ENCODE measurements at places on chromosomes 12 and 14.
A peak's percentile ranks its signal among the peaks of the same experiment; 100 is the strongest.

- DNase-seq: no peak
Observed at GRCh38 chr12:96404696-96405095, 4.5 kb upstream of the CDK17 start.

- DNase-seq: peak; percentile 46
Observed at GRCh38 chr12:109385339-109386058, 37.8 kb downstream of the MYO1H start.

DNA sequence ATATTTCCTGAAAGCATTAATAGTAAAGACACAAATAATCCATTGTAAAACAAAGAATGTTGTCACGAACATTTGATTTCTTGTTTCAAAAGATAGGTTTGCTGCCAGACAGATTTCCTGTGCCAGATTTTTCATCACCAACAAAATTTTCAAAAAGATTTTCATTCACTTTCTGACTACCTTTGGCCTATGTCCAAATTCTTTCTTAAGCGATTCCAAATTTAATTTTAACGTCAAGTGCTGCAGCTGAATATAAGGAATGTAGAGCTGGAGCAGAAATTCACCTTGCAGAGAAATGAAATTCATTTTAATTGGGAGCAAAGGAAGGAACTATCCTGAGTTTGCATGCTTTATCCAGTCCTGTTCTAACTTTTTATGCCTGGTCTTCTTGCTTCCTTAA lies 277.4 kb downstream of the CCER1 start:
- DNase-seq: no peak

DNA sequence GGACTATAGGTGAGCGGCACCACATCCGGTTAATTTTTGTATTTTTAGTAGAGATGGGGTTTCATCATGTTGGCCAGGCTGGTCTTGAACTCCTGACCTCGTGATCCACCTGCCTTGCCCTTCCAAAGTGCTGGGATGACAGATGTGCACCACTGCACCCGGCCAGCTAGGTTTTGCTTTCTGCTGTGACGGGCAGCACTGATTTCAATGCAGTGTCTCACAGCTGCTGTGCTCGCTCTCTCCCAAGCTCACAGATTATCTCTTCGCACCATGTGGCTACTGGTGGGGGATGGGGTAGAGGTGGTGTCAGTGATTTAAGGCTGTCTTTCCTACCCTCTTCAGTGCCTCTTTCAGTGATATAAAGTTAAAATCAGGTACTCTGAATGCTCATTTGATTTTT lies 909.1 kb downstream of the TRHDE start:
- no peak for DNase-seq

- no peak for DNase-seq
Observed at GRCh38 chr12:12432364-12432763, 75.5 kb downstream of the BORCS5 start.

DNA sequence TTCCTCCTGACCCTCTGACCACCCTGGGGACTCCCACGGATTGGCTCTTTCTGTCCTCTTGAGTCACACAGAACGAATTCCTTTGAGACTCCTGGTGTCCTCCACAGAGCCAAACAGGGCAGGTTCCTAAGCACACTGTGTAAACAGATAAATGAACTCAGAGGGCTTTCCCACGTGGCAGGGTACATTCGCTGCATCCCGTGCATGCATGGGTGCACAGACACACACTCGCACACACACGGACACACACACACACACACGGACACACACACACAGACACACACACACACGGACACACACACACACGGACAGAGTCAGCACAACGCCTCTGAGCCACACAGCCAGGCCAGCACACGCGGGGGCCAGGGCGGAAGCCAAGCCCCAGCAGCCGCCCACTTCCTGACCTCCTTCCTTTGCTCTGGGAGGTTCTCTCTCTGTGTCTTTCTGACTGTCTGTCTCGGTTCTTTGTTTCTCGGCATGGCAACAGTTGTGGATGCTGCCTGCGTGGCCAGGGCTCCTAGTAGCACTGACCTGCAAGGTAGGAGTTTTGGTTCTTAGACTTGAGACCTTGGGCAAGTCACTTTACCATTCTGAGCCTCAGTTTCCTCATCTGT lies 706 bp downstream of the CRACR2A start:
- DNase-seq: peak; percentile 70
